ENCODE measurements at places on chromosomes 3 and 15.

- DNase-seq: no peak
Observed at GRCh38 chr15:35932531-35932930, 386.6 kb upstream of the DPH6 start.

DNA sequence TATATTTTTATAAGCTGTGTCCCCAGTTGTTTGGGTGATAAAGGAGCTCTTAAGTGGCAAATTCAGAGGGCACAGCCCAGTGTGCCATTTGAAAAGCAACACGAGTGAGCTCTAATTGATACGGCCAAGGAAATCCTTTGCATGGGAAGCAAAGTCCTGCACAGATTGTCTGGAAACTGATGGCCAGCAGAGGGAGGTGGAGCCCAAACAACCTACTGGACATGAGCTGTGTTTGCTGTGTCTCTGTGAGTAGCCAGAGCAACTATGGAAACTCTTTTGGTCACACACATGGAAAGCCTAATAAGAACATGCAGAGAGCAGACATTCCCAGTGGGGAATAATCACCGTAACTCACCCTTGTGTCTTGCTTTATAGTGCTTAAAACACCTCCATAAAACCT is 24.4 kb downstream of the ONECUT1 start:
- DNase-seq: no peak

GRCh38 chr15:33874156-33874555 is 94.1 kb upstream of the CHRM5 start:
- no peak for DNase-seq

DNA sequence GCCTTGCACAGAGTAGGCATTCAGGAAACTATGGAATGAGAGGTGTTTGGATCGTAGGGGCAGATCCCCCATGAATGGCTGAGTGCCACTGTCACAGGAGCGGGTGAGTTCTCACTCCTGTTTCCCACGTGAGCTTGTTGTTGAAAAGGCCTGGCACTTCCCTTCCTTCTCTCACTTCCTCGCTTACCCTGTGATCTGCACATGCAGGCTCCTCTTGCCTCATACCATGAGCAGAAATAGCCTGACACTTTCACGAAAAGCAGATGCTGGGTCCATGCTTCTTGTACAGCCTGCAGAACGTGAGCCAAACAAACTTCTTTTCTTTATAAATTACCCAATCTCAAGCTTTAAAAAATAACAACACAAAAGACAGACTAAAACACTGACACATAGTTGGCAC is 55.4 kb downstream of the AGBL1 start:
- no peak for DNase-seq

DNA sequence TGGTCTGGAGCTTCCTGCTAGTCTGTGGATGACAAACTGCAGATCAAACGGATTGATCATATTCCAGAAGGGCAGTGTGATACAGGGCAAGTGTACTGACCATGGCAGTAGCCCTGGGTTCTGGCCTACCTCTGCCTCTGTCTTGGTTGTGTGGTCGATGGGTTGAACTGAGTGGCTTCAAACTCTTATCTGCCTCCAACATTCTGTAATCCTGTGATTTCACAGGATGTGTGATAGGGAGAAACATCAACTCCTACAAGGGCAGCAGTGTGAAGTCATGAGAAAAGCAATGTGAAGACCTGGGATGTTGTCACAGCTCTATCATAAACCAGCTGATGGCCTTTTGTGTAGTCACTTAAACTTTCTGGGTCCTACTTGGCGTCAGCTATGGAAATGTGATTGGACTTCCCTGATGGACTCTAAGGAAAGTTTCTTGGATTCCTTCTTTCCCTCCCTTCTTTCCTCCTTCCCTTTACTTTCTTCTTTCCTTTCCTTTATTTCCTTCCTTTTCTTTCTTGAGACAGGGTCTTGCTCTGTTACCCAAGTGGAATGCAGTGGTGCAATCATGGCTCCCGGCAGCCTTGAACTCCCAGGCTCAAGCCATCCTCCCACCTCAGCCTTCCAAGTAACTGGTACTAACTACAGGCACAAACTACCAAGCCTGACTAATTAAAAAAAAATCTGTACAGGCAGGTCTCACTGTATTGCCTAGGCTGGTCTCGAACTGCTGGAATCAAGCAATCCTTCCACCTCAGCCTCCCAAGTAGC is 114.8 kb downstream of the BBX start:
- DNase-seq: no peak

GRCh38 chr15:89801471-89802195 is 13.0 kb downstream of the ANPEP start:
- DNase-seq: no peak

GRCh38 chr3:50365842-50366220 is 6.5 kb upstream of the TMEM115 start:
- no peak for DNase-seq

GRCh38 chr3:94734206-94734605 is 671.3 kb downstream of the NSUN3 start:
- no peak for DNase-seq

- DNase-seq: no peak
Observed at GRCh38 chr3:152828075-152828840, 6.7 kb upstream of the P2RY1 start.

Measured in amniotic stem cell (primary cell).